ENCODE measurements at places on chromosomes 1 and 21.
A peak's percentile ranks its signal among the peaks of the same experiment; 100 is the strongest.

- peak; percentile 54 for DNase-seq
Measured at GRCh38 chr1:20184997-20185833, 681 bp upstream of the UBXN10 start.

DNA sequence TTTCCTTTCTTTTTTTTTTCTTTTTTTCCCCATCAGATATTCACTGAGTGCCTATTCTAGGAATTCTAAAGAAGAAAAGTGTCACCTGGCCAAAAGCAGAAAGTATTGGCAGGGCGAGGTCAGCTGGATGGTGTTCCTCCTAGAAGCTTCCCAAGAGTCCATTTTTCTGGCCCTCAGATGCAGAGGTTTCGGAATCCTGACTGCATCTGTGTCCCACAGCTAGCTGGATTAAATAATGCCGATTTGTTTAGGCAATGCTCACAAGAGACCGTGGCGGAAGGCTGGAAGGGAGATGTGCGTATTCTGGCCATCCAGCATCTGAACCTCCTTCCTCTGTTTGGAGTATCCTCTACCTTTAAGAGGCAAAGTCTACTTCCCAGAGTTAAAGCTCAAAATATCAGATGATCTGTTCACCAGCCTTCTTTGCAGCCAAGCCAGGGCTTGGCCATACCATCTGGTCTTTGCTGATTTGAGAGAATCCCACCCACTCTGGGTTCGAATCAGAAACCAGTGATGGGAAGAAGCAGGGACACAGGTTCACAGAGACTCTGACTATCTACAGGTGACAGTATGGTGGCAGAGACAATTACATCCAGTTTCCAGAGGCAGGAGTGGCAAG is 5.4 kb upstream of the TENT5C start:
- no peak for DNase-seq

- DNase-seq, result peak; percentile 82
Measured at GRCh38 chr1:231040019-231040799, at the start of gene FAM89A. Gene FAM89A (minus strand): TSS chr1:231040254. CDS start chr1:231040211, 43 bp downstream.

- no peak for DNase-seq
Measured at GRCh38 chr1:46686255-46686654, 14.6 kb downstream of the TEX38 start.

DNA sequence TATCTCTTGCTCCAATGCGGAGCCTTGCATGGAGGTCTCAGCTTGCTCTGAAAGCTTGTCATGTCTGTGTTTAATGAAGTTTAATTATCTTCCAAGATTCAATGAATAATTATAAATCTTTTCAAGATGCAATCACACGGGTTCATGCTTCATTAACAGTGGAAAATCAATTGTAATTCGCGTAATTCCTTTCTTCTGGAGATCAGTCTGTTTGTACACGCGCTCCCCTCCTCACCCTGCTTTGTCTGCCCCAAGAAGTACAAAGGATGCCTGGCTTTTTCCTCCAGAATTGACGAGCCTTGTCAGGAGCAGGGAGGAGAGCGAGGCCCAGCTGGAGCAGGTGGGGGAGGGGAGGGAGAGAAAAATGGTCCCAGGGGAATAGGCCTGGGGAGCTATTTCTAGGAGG is 65.0 kb upstream of the DISP3 start:
- DNase-seq, result no peak

- no peak for DNase-seq
Measured at GRCh38 chr1:30892671-30893073, 15.9 kb downstream of the SDC3 start.

GRCh38 chr1:47810964-47811682 is 186.1 kb downstream of the TRABD2B start:
- no peak for DNase-seq

DNA sequence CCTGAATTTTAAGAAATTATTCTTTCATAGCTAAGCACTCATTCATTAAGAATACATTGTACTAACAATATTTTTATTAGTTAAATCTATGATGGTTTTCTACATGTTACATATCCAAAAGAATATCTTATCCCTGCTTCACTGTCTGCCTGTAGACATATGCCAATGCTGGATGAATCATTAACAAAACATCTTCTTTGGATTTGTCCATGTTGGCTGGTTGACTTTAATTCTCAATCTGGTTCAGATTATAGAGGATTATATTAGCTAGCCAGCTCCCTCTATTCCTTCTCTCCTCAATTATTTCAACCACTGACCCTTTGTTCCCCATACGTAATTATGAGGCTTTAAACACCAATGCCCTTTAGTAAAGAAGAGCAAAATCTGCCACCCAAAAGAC is 138.9 kb upstream of the DMRTA2 start:
- DNase-seq, result no peak

DNA sequence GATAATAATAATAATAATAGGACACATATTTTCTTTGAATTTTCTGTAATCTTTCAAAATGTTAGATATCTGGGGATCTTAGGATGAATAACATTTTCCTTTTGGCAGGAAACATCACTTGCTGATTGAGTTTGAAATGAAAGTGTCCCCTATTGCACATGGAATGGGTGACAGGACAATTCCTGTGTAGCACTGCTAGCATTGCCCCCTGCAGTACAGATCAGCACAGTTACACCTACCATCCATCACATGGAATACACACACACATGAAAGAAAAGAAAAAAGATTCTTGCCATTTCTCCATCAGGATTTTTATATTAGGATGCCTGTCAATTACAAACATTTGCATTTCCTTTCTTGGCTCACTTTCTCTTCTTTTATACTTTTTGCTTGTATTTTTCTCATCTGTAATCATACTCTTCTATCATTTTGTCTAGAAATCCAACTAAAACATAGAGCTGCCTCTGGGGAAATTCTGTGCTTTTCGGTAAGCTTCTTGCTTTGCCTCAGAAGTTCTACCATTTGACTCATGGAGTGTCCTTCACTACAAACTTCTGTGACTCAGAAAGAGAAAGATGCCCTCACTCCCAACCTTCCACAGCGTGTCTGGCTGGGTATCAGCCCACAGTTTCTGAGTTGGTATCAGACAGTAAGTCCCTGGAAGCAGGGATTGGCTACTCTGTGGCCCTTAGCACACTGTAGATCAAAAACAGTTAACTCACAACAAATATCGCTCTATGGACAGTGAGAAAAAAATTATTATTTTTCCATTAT is 641.2 kb downstream of the PTPRC start:
- DNase-seq, result no peak

- DNase-seq, result peak; percentile 31
Measured at GRCh38 chr1:1211541-1212441, 2.2 kb downstream of the TNFRSF4 start.

DNA sequence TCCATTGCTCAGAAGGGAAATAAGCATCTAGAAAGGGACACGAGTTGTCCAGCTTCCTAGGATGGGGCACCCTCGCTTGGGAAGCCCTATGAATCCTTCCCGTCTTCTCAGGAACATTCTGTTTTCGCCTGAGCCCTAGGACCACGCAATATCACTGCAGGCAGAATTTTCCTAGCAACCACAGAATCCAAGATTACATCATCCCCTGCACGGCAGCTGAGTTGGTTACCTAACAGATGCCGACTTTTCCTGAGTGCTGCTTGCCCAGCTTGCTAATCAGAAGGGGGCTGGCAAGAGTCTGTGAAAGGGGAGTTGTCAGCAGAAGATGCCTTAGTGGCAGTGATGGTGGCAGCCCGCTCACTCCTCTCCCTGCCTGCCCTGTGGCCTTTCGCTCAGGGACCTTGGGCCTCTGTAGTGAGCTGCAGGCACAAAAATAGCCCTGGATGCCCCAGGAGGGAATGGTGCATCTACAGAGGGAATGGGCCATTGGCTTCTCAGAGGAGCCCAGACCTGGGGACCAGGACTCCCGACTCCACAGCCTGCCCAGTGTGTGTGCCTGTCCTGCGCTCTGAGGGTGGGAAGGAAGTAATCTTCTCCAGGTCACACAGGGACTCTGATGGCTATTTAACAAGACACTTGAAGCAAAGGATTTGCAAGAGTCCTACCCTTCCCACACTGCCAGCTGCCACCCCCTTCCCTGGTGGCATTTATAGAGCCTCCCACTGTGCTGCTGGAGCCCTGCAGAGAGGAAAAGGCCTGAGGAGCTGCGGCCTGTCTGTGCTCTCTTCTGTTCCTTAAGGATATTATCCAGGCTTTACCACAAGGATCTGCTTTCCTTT is 28.9 kb upstream of the CLSTN1 start:
- DNase-seq, result no peak

GRCh38 chr1:97824200-97824599 is 96.6 kb downstream of the DPYD start:
- no peak for DNase-seq

- DNase-seq, result no peak
Measured at GRCh38 chr1:24360681-24361080, 41.5 kb downstream of the GRHL3 start.

- DNase-seq, result peak; percentile 74
Measured at GRCh38 chr1:24186993-24187790, at the start of gene IFNLR1. Gene IFNLR1 (minus strand): TSS chr1:24187289. CDS start chr1:24187248, 41 bp downstream.

DNA sequence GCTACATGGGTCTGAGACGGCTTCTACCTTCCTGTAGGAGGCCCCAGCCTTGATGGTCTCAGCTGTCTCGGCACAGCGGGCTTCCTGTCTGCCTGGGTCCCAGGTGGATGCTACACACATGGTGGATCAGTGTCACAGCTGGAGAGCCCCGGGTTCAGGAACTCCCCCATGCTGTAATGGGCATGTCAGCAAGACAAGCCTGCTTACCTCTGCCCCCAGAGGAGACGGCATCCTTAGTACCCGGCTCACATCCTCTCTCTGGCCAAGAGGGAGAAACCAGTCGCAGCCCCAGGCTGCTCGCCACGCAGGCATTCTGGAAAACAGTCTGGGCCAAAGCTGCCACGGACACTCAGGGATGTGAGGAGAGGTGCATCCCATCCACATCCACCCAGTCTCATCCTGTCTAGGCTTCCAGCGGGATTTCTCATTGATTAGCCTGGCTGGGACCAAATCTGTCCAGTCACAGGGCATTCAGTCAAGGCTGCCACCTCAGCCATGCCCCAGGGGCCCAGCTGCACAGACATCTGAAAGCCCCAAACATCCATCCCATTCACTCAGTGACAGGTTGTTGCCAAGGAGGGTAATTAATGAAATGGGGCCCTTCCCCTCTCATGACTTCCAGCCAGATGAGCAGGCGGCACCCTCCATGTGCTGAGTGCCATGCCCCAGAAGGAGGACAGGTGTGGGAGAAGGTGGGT is 10.5 kb downstream of the SNAP47 start:
- no peak for DNase-seq

GRCh38 chr21:38721055-38721454 is 84.7 kb upstream of the ETS2 start:
- DNase-seq, result no peak

- no peak for DNase-seq
Measured at GRCh38 chr1:114088392-114089299, 65.0 kb downstream of the SYT6 start.
